Transverse colon (tissue), 4 donors: ENCODE measurements at places on chromosomes 2 and 18. TPM values are rescaled to one million over a fixed set of nuclear protein-coding genes. Genes with fewer than 3 reads are reported as not detected.
A peak's percentile ranks its signal among the peaks of the same experiment; 100 is the strongest.

POTEI gene
- total RNA-seq: not detected

- no peak for DNase-seq
These were observed 37.6 kb upstream of the PMAIP1 start for GRCh38 chr18:59861963-59862819.

GRCh38 chr2:100542418-100542817 lies 20.4 kb upstream of the PDCL3 start:
- no peak for DNase-seq

- peak; percentile 43 for DNase-seq
These were observed 62.1 kb upstream of the REL start for GRCh38 chr2:60819155-60819862.

CRYGA gene
- not detected for total RNA-seq

GRCh38 chr18:13470516-13471197 lies 252.1 kb downstream of the LDLRAD4 start:
- DNase-seq: peak; percentile 19

- DNase-seq: no peak
These were observed 90.6 kb upstream of the WDR75 start for GRCh38 chr2:189350540-189351209.

DNA sequence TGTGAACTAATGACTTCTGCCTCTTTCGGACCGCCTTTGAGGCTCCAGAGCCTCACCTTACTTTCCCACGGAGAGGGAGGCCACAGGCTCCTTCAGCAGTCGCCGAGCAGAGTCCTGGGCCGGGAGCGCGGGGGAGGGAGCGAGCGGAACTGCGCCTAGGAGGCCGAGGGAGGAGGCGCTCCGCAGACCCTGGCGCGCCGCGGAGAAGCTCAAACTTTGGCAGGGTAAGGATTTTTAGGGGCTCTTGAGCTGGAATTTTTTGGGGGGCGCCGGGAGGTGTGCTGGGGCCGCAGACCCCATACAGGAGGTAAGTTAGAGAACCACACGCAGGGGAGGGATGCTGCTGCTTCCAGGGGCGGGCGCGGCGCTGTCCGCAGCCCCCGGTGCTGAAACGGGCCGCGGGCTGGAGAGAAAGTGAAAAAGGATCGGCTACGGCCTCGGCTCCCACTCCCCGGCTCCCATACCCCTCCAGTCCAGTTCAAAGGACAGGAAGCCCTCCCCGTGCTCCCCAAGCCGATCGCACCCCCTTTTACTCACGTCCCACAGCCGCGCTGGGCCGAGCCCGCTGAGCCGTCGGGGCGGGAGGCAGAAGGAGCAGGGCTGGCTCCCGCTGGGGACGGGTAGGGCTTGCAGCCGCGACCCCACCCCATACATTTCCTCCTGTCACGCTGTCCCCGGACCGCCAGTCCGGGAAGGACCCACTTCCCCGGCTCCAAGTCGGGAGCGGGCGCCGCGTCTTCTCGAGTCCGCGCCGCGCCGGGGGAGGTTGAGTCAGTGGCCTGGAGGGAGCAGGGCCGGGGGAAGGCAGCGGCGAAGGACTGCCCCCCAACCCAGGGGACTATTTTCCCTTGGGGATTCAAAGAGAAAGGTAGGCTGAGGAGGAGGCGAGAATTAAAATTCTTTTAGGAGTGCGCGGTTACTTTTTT lies at the start of gene CNGA3:
Gene CNGA3 (plus strand): TSS at position 146 of the 926 bp plus-strand sequence. CDS start 23,520 bp downstream, outside the sequence.
- peak; percentile 15 for DNase-seq

- no peak for DNase-seq
These were observed 14.5 kb upstream of the PAPOLG start for GRCh38 chr2:60741576-60741975.

GRCh38 chr2:112690853-112691401 lies 29.9 kb upstream of the NT5DC4 start:
- DNase-seq: peak; percentile 73

TACR1 gene
- total RNA-seq: 0.16 TPM
